ENCODE measurements at places on chromosomes 7 and 10.

DNA sequence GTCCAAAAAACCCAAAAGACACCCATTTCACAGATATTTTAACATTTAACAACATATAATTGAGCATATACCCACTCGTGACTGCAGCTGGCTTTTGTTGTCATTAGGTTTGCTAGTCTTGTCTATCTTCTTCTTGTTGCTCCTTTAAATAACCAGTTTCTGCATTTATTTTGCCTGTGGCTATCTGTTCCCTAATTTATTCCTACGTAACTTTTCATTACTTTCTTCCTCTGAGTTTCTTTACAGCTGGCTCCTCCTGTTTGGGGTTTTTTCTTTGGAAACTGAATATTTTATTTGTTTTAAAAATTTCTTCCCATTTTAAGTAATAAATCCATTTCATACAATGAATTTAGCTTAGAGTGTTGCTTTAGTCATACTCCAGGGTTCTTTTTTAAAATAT lies 14.4 kb downstream of the PILRA start:
- DNase-seq, result no peak

DNA sequence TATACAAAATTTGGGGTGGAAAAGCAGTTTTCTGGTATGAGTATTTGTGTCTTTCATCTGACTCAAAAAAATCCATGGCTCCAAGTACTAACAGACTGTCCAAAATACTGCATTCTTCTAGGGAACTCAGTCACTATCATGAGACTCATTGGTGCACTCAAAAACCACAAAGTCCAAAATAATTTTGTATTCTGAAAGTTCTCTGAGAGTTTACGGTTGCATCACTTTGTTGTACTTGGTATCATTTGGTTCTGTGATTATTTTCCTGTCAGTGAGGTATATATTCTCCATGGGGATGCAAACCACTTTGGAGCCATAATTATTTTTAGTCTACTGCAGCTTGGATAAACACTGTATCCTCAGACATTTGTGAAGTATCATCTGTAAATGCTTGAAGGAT lies 28.0 kb upstream of the CABCOCO1 start:
- DNase-seq, result no peak

DNA sequence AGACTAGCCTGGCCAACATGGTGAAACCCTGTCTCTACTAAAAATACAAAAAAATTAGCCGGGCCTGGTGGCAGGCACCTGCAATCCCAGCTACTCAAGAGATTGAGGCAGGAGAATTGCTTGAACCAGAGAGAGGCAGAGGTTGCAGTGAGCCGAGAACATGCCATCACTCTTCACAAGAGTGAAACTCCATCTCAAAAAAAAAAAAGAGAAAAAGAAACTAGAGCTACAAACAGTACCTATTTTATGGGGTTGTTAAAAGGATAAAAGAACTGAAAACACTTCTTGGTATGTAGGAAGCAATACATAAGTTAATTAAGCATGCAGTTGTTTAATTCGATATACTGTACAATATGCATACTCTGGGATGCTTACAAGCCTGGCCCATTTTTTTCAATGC lies 216.9 kb downstream of the SORCS1 start:
- DNase-seq, result no peak

DNA sequence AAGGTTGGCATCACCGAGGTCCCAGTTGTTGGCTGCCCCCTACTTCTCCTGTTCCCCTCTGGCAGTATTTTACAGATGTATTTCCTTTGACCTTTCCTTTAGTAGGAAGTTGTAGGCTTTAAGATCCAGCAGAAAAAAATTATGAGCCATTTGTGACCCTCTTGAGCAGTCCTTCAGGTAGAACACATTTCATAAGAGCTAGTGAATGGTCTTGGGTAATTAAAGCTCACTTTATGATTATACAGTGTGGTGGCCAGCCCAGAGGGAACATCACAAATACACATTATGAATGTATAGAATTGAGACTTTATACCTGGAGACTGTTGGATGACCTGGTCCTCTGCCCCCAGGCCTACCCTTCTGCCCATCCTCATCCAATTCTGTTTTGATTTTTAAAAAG lies 57.0 kb downstream of the KAT6B start:
- no peak for DNase-seq

DNA sequence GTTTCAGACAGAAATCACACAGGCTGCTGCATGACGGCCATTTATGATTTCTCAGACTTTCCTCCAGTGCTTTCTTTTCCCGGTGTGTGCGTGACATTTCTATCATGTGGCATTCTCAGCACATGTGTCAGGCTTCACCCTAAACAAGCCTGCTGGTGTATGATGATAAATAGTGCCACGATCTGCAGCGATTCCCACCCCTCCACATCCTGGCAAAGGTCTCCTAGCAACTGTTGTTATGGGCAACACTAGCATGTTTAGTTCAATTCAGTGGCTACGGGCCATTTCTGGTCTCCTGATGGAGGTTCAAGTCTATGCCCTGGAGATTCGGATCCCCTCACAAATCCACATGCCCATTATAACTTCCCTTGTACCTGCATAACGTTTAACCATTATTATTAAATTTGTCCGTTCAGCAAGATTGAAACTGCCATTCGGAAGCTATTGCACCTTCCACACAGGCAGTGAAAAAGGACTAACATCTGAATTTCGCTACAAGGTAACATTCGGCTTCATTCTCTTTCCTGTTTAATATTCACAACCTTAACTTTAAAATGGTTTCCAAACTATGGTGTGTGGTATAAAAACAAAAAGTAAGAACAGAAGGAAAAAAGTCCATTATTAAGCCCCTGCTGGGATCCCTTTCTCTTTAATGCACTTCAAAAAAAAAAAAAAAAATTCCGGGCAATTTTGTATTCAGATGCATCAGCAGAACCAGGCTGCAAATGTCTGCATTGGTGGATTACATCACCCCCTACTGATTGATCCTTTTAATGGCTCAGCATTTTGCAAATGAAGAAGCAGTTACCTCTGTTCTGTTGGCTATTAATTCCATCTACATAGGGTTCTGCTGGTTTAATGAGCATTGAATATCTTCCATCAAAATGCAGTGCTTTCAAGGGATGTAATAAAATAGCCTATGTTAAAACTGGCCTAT lies 90.2 kb downstream of the FRMD4A start:
- DNase-seq, result no peak

- no peak for DNase-seq
Measured at GRCh38 chr10:117609796-117610170, 67.2 kb downstream of the EMX2 start.

GRCh38 chr7:47394751-47395252 lies 187.1 kb downstream of the TNS3 start:
- no peak for DNase-seq

Measured in HFF-Myc (cell line).